ENCODE measurements at places on chromosomes 7 and 10. TPM values are rescaled to one million over a fixed set of nuclear protein-coding genes. Genes with fewer than 3 reads are reported as not detected.

The EVX1 gene
- not detected for polyA plus RNA-seq

The TMEM270 gene
- not detected for polyA plus RNA-seq

The ELFN1 gene
- polyA plus RNA-seq: 0.14 TPM

The STAMBPL1 gene
- polyA plus RNA-seq: 50.3 TPM

The MPLKIP gene
- 31.1 TPM for polyA plus RNA-seq

The CALML3 gene
- polyA plus RNA-seq: not detected

The NUTM2E gene
- polyA plus RNA-seq: 0.09 TPM

The PRSS2 gene
- not detected for polyA plus RNA-seq

The BTBD16 gene
- not detected for polyA plus RNA-seq

The FEZF1 gene
- not detected for polyA plus RNA-seq

The RUFY2 gene
- polyA plus RNA-seq: 14.7 TPM

The MINDY4 gene
- polyA plus RNA-seq: 2.4 TPM

The PDZD7 gene
- polyA plus RNA-seq: 0.27 TPM

The ARHGAP22 gene
- polyA plus RNA-seq: 8.2 TPM

The TACC2 gene
- 19.4 TPM for polyA plus RNA-seq

The TMEM184A gene
- polyA plus RNA-seq: 0.36 TPM

The HERPUD2 gene
- polyA plus RNA-seq: 43.3 TPM

The NKX6-2 gene
- polyA plus RNA-seq: not detected

The COL26A1 gene
- 0.06 TPM for polyA plus RNA-seq

The CLEC2L gene
- polyA plus RNA-seq: not detected

The TMEM176A gene
- 1.5 TPM for polyA plus RNA-seq

The WDFY4 gene
- polyA plus RNA-seq: not detected

The CADPS2 gene
- 0.35 TPM for polyA plus RNA-seq

The DYDC1 gene
- not detected for polyA plus RNA-seq

The AGAP6 gene
- 7.0 TPM for polyA plus RNA-seq

The SLK gene
- polyA plus RNA-seq: 16.5 TPM

The SPDYE18 gene
- polyA plus RNA-seq: 0.11 TPM

The GIMAP5 gene
- polyA plus RNA-seq: not detected

The SPDYE5 gene
- polyA plus RNA-seq: not detected

The IFT22 gene
- 42.5 TPM for polyA plus RNA-seq

The TMEM176B gene
- 3.1 TPM for polyA plus RNA-seq

The PHYHIPL gene
- polyA plus RNA-seq: not detected

The VAX1 gene
- not detected for polyA plus RNA-seq

The OGDHL gene
- 0.19 TPM for polyA plus RNA-seq

The CDC14C gene
- polyA plus RNA-seq: 0.07 TPM

The RNF133 gene
- not detected for polyA plus RNA-seq

The DYDC2 gene
- polyA plus RNA-seq: not detected

The TLL2 gene
- polyA plus RNA-seq: 0.01 TPM

The FOXP2 gene
- polyA plus RNA-seq: 2.8 TPM

The SCART1 gene
- polyA plus RNA-seq: 0.96 TPM

The SPDYE2 gene
- not detected for polyA plus RNA-seq

The CABCOCO1 gene
- polyA plus RNA-seq: 0.83 TPM

The ADRA2A gene
- not detected for polyA plus RNA-seq

The UTF1 gene
- polyA plus RNA-seq: not detected

The VWA2 gene
- not detected for polyA plus RNA-seq

The ZNF736 gene
- 5.1 TPM for polyA plus RNA-seq

The ASB4 gene
- 0.06 TPM for polyA plus RNA-seq

All from AG04450 (cell line).